ENCODE measurements at places on chromosomes 4 and X. TPM values are rescaled to one million over a fixed set of nuclear protein-coding genes. Genes with fewer than 3 reads are reported as not detected.

DNA sequence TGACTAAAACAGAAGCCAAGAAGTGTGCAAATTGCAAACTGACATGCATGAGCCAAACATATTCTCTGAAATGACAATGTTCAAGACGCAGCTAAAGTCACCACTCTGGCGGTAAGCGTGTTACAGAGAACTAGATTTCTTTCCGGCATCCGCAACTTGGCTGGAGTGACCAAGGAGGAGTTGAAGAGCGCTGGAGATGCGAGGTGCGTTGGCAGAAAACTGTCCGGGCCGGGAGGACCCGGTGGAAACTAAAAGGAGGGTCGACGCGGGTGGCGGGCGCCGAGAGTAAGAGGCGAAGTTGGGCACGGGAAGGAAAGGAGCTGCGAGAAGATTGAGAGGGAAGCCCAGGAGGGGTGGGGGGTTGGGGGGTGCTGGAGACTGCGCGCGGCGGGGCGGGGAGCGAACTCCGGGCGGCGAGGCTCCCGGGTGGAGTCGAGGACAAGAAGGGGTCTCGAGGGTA, 807 bp downstream of the SEL1L3 start:
- peak overlapping the region; percentile 45 for H3K27ac ChIP-seq
- peaks cover 12% of the 10 kb centered on the region for H3K4me1 ChIP-seq
- no peak for DNase-seq
- peak overlapping the region; percentile 18 for H3K4me3 ChIP-seq
- H3K36me3 ChIP-seq, result no peaks in the 10 kb centered on the region

- H3K4me1 ChIP-seq, result no peaks in the 10 kb centered on the region
- no peak overlapping the region for H3K27ac ChIP-seq
- H3K36me3 ChIP-seq, result no peaks in the 10 kb centered on the region
- H3K4me3 ChIP-seq, result no peak overlapping the region
- DNase-seq, result no peak
Observed at GRCh38 chrX:94057385-94057784, 383.4 kb downstream of the FAM133A start.

GRCh38 chrX:68672581-68673318, 25.3 kb downstream of the STARD8 start:
- peak overlapping the region; percentile 26 for H3K27ac ChIP-seq
- no peak overlapping the region for H3K4me3 ChIP-seq
- no peaks in the 10 kb centered on the region for H3K36me3 ChIP-seq
- H3K27me3 ChIP-seq, result no peaks in the 10 kb centered on the region

GRCh38 chrX:13064599-13065143, 20.3 kb upstream of the FAM9C start:
- H3K27me3 ChIP-seq, result no peaks in the 10 kb centered on the region
- no peaks in the 10 kb centered on the region for H3K4me1 ChIP-seq
- H3K27ac ChIP-seq, result no peak overlapping the region

- H3K4me3 ChIP-seq, result no peak overlapping the region
- no peaks in the 10 kb centered on the region for H3K4me1 ChIP-seq
- no peak for DNase-seq
Observed at GRCh38 chr4:116512552-116512951, 572.8 kb downstream of the TRAM1L1 start.

DNA sequence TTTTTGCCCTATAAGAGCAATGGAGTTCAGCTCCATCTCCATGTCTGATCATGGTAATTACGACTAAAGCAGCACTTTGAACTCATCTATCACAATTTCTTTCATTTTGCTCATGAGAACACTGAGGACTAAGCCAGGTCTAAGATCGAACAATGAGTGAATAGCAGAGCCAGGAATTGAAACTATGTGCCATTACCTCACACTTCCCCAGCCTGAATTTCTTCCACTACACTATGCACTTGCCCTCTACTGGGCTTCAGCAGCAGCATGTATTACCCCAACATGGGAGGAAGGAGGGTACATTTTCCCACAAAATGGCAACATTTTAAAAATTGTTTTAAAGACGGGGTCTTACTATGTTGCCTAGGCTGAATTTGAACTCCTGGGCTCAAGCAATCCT, 274.7 kb upstream of the FGF13 start:
- H3K27ac ChIP-seq, result no peak overlapping the region
- no peak for DNase-seq
- H3K4me1 ChIP-seq, result no peaks in the 10 kb centered on the region
- H3K27me3 ChIP-seq, result no peaks in the 10 kb centered on the region
- no peak overlapping the region for H3K4me3 ChIP-seq

DNA sequence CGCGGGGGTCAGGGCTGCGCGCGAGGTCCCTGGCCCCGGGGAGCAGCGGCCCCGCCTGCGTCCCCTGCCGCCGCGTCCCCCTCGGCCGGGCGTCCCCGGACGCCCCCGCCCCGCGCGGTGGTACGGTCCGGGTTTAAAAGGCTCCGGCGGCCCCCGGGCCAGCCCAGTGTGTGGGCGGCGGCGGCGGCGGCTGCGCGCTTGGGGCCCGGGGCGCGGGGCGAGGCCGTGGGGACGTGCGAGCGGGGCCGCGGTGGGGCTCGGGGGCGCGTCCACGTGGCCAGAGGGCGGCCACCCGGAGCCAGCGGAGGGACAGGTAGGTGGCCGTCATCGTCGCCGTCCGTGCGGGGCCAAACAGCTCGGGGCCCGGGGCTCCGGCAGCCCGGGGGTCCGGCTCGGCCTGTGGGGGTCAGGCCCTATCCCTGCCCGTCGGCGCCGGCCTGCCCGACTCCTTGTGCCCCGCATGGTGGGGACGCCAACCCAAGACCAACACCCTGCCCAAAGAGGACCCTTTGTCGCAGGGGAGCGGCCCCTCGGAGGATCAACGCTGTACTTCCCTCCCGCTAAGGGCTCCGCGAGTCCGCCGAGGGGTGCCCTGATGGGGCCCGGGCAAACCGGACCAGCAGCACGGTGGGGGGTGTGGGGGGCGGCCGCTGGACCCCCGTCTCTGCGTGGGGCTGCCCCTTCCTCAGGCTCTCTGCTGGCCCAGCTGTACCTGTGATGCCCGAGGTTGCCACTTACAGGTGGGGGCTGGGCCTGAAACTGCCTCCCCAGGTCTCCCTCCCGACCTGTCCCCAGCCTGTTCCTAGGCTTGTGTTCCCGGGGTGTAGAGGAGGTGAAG, at the start of gene PLXNA3:
PLXNA3 (plus strand) TSS at position 166 of the 838 bp plus-strand sequence. CDS start 1,903 bp downstream, outside the sequence.
- no peaks in the 10 kb centered on the region for H3K27me3 ChIP-seq
- DNase-seq, result no peak
- peak within 1 kb of the TSS; percentile 74 for H3K27ac ChIP-seq
- H3K36me3 ChIP-seq, result peaks cover 4% of the 10 kb centered on the region
- peaks cover 9% of the 10 kb centered on the region for H3K4me1 ChIP-seq

DNA sequence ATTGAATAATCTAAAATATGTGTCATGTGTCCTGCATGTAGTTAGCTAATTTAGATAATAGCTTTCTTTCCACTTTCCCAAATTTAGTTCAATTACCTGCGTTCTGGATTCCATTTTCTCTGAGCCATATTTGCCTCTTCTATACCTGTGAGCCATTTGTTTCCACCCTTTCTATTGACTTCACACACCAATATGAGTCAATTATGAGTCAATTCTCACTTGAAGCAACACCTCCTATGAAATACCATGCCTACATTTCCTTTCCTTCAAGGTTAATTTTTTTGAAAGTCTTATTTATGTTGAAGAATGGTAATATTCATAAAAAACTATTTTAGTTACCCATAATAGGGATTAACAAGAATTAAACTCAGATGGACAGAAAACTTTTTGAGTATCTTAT, 25.8 kb downstream of the NPY2R start:
- DNase-seq, result no peak
- H3K4me3 ChIP-seq, result no peak overlapping the region
- no peaks in the 10 kb centered on the region for H3K36me3 ChIP-seq
- no peaks in the 10 kb centered on the region for H3K4me1 ChIP-seq
- no peak overlapping the region for H3K27ac ChIP-seq

- DNase-seq, result no peak
- no peaks in the 10 kb centered on the region for H3K4me1 ChIP-seq
- H3K27me3 ChIP-seq, result no peaks in the 10 kb centered on the region
- H3K4me3 ChIP-seq, result no peak overlapping the region
Observed at GRCh38 chrX:36908801-36909675, 99.1 kb upstream of the FAM47C start.

- no peak overlapping the region for H3K4me3 ChIP-seq
- H3K4me1 ChIP-seq, result no peaks in the 10 kb centered on the region
- no peak overlapping the region for H3K27ac ChIP-seq
Observed at GRCh38 chrX:77422891-77423648, 24.1 kb upstream of the FGF16 start.

GRCh38 chrX:153686711-153687110, 1.0 kb upstream of the SLC6A8 start:
- H3K36me3 ChIP-seq, result peaks cover 4% of the 10 kb centered on the region
- peak; percentile 63 for DNase-seq
- no peaks in the 10 kb centered on the region for H3K4me1 ChIP-seq
- no peaks in the 10 kb centered on the region for H3K27me3 ChIP-seq

DNA sequence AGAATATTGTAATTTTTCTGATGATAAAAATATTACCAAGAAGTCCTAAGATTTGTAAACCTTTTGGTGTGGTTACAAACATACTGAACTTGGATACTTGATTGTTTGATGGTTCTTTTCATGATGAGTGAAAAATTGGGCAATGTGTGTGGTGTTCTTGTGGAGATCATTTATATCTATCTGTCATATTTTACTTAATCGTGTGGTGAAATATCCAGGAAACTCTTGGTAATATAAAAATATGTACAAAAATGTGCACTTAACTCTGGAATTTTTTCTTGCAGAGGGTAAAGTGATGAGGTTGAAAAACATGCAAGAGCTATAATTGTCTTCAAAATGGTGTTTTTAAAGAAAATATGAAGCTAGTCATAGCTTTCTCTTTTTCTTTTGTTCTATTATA, 2.8 kb downstream of the DCUN1D4 start:
- no peak overlapping the region for H3K27ac ChIP-seq
- no peak overlapping the region for H3K4me3 ChIP-seq
- H3K27me3 ChIP-seq, result no peaks in the 10 kb centered on the region
- no peak for DNase-seq

DNA sequence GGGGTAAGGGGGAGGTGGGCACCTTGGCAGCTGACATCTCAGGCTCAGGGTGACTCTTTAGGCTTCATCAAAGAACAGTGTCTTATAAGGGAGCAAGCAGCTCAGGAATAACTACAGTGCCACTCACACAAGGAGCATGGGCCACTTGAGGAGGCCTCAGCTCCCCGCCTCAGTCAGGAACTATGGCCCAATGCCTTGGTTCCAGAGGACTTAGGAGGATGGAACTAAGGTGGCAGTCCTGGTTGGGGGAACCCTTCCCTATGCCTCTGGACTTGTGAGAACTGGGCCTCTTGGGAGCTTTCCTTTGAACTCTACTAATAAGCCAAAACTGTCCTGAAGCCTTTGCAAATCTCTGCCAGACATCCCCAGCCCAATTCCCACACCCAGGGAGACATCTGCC, 160.6 kb downstream of the EFNB1 start:
- H3K27ac ChIP-seq, result peak overlapping the region; percentile 69
- no peaks in the 10 kb centered on the region for H3K36me3 ChIP-seq
- H3K27me3 ChIP-seq, result no peaks in the 10 kb centered on the region
- DNase-seq, result no peak
- peaks cover 15% of the 10 kb centered on the region for H3K4me1 ChIP-seq

- peaks cover 29% of the 10 kb centered on the region for H3K27me3 ChIP-seq
- DNase-seq, result no peak
- H3K27ac ChIP-seq, result no peak overlapping the region
- no peaks in the 10 kb centered on the region for H3K4me1 ChIP-seq
- no peak overlapping the region for H3K4me3 ChIP-seq
Observed at GRCh38 chrX:646796-647195, 16.2 kb downstream of the SHOX start.

The OR13H1 gene
- not detected for total RNA-seq

The SSX1 gene
- not detected for total RNA-seq

The CFAP99 gene
- not detected for total RNA-seq

The SMIM10 gene
- total RNA-seq, result 6.6 TPM

The ERAS gene
- total RNA-seq, result not detected
